Choroid plexus epithelial cell (primary cell): ENCODE measurements at places on chromosomes 3 and 15.
A peak's percentile ranks its signal among the peaks of the same experiment; 100 is the strongest.

- no peak for DNase-seq
These were observed 712.6 kb upstream of the GBE1 start for GRCh38 chr3:82473864-82474541.

DNA sequence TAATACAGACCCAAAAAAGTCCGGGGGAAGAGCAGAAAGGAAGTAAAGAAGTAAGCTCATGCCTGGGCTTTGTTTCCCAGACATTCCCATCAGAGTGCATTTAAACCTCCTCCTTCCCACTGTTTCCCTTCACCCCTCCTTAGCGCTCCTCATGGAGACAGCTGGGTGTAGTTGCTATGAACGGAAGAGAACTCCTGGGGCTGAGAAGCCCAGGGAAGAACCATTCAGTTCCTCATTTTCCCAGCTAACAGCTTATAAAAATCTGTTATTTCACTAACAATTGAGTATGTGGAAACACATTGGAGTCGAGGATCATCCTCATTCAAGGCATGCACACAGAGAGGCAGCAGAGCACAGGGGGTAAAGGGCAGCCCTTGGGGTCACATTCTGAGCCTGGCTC, 299.3 kb downstream of the SHQ1 start:
- DNase-seq: no peak

DNA sequence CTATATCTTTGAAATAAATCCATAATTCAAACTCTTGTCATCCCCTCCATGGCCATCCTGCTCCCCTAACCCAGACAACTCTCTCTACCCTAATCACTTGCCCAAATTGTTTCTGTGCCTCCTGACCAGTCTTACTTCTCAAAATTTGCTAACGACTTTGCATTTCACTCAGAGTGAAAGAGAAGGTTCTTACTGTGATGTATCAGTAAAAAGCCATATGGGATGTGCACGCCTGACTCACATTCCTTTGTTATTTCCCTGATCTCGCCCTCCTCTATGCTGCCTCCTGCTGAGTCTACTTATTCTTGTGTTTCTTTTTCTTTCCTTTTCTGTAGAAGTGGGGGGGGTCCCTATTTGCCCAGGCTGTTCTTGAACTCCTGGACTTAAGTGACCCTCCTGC, 487.2 kb upstream of the FRG2C start:
- DNase-seq: peak; percentile 48

DNA sequence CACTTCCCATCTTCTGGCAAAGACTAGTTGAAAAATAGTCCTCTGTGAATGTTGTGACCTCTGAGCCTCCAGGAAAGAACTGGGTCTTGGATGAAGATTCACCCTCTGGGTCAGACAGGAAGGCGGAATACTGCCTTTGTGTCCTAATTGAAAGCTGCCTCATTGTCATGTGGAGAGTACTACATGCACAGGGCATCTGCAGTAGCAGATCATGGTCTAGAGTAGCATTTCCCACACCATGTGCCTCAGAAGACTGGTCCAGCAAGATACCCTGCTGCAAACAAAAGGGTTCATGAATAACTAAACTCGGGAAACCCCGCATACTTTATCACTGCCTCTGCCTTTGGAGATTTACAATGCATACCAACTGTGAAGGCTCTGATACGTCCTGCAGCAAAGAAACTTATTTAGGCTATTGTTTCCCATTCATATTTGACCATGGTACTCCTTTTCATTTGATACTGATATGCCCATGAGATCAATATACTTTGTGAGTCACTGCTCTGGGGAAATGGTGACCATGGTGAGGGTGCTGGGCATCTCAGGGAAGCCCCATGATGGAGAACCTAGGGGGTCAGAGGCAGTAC, 22.7 kb downstream of the IRAK2 start:
- no peak for DNase-seq

GRCh38 chr3:65712140-65712539, 326.6 kb downstream of the MAGI1 start:
- no peak for DNase-seq

GRCh38 chr3:42157540-42158538, 66.7 kb downstream of the TRAK1 start:
- peak; percentile 11 for DNase-seq

DNA sequence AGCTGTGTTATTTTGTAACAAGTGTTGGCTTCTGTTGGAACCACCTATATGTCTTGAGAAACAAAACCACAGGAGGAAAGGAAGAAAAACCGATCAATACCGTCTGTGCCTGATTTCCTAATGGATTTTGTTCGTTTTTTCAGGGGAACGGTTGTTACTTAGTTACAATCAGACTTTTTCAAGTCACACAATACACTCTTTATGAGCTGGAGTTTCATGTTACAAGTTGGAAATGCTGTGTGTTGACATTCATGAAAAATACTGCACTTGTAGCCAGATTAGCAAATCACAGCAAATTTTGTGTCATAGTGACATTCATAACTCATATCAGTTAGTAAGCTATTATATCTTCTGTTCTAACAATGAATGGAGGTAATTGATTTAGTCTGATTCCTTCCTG, 78.9 kb downstream of the SLTM start:
- DNase-seq: no peak

DNA sequence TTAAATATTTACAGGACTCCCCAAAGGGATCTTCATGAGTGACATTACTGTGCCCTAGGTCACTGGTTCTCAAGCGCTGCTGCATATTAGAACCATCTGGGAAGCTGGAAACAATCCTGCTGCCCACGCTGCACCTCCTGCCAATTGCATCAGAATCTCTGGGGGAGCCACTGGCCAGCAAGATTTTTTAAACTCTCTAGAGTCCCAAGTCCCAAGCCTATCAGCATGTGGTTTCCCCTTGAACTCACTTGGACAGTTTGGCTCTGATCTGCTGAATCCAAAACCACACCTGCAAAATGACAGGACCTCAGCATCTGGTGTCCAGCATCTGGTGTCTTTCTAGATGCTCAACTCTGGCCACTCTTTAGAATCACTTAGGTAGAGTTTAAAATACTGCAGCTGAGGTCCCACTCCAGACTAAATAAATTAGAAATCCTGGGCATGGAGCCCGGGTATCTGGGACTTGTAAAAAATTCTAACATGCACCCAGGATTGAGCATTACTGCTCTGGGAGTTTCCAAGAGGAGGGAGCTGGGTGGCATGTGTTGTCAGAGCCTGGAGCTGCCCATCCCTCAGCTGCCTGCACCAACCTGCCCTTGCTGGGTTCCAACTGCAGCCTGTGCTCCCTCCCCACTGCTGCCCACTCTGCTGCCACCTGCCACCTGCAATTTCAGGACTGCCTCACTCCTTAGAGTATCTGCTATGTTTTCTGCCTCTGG, 311.3 kb downstream of the SLC9A9 start:
- DNase-seq: peak; percentile 91

DNA sequence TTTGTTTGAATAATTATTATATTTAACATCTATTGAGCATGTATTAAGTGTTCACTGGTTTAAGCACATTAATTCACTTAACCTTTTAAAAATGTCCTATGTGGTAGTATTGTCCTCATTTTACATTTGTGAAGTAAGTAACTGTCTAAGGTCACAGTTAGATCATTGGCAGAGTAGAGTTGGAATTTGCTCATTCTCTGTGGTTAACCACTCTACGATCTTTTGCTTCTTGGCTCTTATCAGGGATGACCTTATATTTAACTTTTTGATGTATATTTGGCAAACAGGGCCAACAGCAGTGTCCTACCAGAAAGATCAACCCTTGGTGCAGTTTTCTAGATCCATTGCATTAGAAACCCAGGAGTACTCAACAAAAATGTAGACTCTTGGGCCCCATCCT, 34.0 kb downstream of the PXK start:
- DNase-seq: peak; percentile 48

GRCh38 chr3:11146773-11147660, 7.3 kb upstream of the HRH1 start:
- DNase-seq: no peak

DNA sequence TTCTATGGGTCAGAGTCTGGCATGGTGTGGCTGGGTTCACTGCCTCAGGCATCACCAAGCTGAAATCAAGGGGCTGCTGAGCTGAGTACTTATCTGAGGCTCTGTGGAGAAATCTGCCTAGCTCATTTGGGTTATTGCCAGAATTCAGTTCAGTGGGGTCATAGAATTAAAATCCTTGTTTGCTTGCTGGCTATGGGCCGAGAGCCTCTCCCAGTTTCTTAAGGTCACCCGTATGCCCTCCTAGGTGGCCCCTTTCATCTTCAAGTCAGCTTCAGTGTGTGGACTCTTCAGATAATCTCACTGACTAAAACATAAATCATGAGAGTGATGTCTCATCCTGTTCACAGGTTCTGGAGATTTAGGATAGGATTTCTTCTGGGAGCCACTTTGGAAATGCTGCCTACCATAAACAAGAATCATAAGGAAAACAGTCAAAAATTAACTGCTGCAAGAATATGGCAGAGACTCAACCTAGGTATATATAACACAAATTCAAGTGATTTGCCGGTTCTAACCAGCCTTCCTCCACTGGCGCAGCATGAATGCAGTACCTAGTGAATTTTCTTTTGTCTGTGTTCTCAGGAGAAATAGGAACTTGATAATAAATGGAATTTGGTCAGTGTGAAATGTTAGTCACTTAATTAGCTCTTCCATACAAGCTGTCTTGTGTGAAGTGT, 5.3 kb downstream of the CP start:
- DNase-seq: peak; percentile 43

DNA sequence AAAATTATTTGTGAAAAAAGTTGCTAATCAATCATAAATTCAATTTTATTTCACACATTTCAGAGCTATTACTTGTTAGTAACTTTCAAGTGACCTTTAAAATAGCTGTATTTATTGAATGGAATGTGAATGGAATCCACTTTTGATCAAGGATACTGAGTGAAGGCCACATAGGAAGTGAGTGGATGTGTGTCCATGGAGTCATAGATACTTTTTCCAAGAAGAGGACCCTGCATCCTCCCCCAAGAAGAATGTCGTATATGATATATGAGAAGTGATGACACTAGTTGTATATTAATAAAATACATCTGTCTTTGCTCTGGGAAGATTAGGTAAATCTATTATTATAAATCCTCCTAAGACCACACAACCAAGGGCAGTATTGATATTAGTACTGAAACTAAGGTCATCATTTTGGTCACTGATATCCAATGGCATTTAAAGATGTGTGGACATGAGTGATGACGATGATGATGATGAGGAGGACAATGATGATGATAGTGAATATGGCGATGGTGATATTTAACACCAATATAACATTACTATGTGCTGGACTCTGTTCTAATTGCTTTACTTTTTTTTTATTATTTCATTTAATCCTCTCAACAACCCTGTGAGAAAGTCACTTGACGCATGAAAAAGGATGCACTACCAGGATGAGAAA, 493.0 kb upstream of the NR2F2 start:
- no peak for DNase-seq

DNA sequence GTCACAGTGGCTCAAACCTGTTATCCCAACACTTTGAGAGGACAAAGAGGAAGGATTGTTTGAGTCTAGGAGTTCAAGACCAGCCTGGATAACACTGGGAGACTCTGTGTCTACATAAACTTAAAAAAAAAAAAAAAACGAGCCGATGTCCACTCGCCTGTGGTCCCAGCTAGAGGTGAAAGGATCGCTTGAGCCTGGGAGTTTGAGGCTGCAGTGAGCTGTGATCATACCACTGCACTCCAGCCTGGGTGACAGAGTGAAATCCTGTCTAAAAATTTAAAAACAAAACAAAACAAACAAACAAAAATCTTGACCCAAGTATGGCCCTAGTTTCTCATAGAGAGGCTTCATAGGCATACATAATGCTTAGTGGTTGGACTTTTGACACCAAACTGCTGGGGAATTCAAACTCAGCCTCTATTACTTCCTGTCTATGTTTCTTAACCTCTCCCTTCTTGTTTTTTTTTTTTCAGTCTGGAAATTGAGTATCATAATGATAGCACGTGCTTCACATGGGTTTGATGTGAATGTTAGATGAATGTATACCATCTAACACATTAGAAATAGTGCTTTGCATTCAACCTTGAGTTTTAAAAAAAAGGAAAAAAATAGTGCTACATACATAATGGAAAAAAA, 46.4 kb upstream of the CAPN7 start:
- peak; percentile 67 for DNase-seq

GRCh38 chr15:73584699-73585420, 48.3 kb downstream of the NPTN start:
- peak; percentile 67 for DNase-seq

- DNase-seq: peak; percentile 50
These were observed 60.8 kb upstream of the MEF2A start for GRCh38 chr15:99504823-99505551.

DNA sequence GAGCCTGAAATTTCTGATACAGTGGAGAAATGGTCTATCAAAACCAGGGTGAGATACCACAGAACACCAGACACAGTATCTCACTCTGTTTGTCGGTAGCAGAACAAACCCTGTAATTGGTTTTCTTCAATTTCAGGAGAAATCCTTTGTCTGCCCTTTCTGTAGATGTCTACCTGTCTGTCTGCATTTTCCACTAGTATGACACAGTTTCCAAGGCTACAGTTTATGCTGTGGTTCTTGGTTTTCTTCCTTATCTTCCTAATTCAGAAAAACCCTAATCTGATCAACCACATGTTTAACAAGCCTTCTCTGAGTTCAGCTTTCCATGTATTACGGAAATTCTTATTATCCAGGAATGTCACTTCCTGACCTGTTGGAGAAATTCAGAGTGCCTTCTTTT, 70.8 kb downstream of the SCN11A start:
- DNase-seq: no peak

GRCh38 chr15:100900136-100900794, 18.9 kb upstream of the LRRK1 start:
- DNase-seq: no peak

- no peak for DNase-seq
These were observed 346.3 kb downstream of the TIGIT start for GRCh38 chr3:114640126-114640525.

- DNase-seq: peak; percentile 70
These were observed 37.7 kb upstream of the FGD5 start for GRCh38 chr3:14780927-14781507.

DNA sequence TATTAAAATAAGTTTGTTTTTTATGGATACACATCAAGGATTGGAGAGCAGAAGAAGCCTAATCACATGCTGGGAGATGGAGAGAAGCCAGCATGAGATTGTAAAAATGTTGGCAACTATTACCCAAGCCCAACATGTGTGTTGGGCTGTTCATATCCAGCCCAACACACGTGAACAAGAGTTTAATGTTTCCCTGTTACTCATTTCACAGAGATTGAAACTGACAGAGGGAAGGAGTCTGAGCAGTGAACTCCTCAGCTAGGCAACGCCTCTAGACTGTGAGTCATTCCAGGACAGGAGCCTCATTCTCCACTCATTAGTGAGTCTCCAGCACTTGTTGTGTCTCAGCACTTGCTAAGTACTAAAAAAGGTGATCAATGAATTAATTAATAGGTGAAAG, 43.2 kb upstream of the CMSS1 start:
- peak; percentile 94 for DNase-seq
